ENCODE measurements at places on chromosomes 6 and 20.

DNA sequence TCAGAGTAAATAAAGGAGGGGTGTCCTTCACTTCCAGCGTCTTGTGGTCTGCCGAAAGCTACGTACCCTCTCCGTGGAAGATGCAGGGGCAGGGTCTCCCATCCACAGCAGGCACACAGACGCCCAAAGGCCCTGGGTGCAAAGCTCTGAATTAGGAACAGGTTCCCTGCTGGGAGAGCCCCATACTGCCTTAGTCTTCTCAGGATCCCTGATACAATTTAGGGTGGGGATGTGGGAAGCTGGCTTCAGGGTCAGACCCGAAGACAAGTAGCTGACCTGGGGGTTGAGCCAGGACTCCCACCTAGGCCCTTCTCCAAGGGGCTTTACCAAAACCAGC, 74.1 kb downstream of the TTLL2 start:
- no peak for DNase-seq

- no peak for DNase-seq
These were observed 787 bp upstream of the CARMIL1 start for GRCh38 chr6:25278261-25278913.

- DNase-seq = no peak
These were observed 118.2 kb downstream of the TENT5A start for GRCh38 chr6:81634155-81634880.

DNA sequence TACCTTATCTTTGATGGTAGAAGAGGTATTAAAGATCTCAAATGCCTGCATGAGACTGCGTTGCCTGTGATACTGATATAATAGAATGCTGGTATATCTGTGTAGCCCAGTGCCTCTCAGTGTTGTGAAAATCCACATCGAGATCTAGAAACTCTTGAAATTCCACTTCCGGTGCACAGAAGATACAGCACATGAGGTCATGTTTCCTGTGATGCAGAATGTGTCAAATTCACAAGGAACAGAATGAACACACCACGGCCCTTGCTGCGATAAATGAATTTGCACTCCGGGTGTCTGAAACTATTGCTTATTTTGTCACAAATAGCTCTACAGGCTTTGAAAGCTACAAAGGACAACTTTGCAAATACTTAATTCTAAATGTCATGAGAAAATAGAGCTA, 687.9 kb upstream of the AGPAT4 start:
- DNase-seq = no peak

- DNase-seq = no peak
These were observed 793 bp downstream of the GMPR start for GRCh38 chr6:16238963-16239797.

- no peak for DNase-seq
These were observed 32.3 kb upstream of the CNKSR3 start for GRCh38 chr6:154542747-154543146.

GRCh38 chr6:163332575-163332974, 81.9 kb upstream of the QKI start:
- no peak for DNase-seq

DNA sequence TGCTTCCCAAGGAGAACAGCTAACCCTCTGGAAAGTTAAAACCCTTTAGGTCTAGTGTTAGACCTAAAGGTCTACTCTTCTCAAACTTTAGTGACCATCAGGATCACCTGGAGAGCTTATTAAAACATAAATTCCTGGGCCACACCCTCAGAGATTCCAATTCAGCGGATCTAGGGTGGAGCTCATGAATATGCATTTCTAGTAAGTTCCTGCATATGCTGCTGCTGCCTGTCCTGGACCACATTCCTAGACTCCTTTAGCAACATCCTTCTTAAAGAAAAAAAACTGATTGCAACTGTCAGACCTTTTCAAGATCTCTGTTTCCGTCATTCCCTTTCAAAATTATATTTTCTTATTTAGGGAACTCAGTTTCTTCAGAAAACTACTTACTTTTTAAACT, 31.2 kb downstream of the SNAP25 start:
- DNase-seq = no peak

GRCh38 chr6:88650029-88650619, 313.3 kb downstream of the RNGTT start:
- no peak for DNase-seq

DNA sequence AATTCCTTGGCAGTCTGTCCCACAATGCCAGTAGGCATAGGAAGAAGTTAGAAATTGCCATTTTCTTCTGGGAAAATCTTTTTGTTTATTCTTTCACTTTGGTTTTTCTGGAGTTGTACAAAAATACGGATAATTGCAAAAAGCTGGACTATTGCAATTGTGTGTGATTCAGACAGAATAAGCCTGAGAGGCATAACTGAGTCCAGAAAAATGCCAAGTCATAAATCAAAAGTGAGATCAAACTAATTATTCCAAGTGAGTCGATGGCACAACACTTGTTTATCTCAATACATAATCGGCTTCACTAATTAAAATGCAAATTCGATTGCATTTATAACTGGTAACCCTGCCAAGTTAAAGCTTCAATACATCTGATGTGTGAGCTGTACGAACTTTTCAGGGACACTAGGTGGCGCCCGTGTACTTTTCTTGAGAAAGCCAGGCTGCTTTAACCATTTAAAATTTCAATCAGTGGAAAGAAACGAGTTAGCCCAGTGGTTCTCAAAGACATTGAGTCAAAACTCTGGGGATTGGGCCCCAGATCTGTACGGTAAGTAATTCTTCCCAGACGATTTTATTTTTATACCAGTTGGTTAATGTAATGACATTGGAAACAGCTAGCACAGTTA, 102.6 kb downstream of the LAMP5 start:
- peak; percentile 42 for DNase-seq

DNA sequence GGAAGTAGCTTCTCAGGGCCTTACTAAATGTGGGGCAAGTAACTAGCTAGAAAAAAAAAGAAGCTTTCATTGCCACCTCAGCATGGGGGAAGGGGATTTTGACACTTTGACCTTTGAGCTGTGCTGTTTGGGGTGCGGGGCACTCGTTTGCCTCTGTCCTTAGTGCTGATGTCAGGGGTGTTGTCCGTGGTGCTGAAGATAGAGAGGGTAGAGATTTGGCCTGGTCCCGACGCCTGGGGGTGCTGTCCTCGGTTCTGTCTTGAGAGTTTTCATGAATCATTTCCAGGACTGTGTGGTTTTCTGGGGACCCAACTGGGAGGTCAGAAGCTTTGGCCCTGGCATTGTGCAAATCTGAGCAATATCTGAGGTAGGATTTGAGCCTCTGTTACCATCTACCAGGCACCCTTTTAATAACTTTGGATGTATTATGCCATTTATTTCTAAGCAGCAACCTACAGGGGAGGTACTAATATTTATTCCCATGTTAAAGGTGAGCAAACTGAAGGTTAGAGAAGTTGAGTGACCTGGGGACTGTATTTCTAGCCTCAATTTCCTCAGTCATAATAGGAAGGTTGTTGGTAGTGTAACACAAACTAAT, 78.0 kb downstream of the DLGAP4 start:
- no peak for DNase-seq

DNA sequence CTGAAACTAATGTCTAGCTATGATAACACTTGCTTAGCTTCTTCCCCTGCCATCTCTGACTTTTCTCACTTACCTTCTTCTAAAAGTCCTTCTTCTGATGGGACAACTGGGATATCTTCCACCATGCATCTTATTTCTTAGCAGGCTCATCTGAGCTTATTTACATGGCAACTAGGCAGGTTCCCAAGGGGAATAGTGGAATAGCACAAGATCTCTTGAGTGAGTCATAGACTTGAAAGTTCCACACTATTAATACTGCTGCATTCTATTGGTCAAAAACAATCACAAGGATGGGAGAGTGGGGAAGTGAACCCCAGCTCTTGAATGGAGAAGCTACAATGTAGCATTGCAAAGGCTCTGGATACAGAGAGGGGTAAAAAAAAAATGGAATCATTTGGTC, 142.1 kb downstream of the HAO1 start:
- DNase-seq = no peak

DNA sequence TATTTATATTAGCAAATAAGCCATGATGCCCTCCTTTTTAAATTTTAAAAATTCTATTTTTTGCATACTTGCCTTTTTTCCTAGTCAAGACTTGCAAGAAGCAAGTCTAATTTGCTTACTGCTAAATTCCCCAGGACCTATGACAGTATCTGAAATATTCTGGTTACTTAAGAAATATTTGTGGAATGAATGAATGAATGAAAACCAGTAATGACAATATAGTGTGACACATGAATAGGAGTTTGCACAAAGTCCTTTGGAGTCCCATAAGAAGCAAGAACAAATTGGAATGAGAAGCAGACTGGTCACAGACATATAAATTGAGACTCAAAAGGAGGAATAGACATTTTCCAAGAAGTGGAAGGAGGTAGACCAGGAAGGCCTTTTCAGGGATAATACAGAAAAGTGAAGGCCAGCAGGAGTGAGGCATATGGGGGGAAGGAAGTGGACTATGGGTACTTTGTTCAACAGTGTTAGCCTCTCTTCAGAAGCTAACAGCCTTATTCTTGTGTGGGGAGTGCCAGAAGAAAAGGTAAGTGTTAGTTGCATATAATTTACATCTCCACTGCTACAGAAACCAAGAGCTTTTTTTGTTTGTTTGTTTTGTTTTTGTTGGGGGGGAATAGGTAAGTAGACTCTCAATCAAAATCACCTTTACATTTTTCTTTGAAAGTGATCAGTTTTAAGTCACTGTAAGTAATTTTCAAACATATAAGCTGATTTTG, 93.6 kb upstream of the FAM184A start:
- DNase-seq = no peak

GRCh38 chr6:157167837-157168236, 155.5 kb downstream of the TMEM242 start:
- no peak for DNase-seq

GRCh38 chr6:110178626-110179405, 654 bp downstream of the WASF1 start:
- DNase-seq = peak; percentile 48

GRCh38 chr6:156599978-156600590, 177.1 kb upstream of the ARID1B start:
- no peak for DNase-seq

DNA sequence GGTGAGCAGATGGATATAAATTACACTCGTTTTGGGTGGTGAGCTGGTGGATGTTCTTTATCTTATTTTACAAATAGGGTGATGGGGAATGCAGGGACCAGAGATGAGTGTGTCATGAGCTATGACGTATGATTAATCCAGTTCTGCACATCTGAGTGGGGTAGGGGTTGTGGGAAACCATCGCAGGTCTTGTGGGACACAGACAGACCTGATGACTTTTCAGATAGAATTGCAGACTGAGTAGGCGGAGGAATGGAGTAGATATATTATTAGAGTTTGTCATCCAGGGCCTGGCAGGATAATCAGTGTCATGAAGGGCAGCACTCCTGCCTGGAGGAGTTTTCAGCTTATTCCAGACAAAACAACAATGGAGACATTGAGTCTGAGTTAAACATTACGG, 12.9 kb upstream of the DSP start:
- no peak for DNase-seq

DNA sequence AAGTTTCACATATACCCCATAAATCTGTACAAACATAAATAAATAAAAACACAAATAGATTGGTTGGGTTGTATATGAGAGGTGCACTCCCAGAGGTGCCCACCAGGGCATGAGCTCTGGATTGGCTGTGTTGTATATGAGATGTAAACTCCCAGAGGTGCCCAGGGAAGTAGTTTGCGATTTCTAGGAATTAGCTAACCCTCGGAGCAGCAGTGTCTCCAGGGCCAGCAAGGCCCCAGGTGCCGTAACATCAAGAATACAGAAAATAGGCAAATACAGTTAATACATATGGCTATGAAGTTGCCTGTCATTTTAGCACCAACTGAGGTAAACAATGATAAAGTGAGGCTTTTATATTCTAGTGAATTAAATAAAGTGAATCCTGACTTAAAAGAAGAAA, 5.4 kb upstream of the GINM1 start:
- DNase-seq = no peak

GRCh38 chr6:68087399-68088133, 547.5 kb upstream of the ADGRB3 start:
- no peak for DNase-seq

DNA sequence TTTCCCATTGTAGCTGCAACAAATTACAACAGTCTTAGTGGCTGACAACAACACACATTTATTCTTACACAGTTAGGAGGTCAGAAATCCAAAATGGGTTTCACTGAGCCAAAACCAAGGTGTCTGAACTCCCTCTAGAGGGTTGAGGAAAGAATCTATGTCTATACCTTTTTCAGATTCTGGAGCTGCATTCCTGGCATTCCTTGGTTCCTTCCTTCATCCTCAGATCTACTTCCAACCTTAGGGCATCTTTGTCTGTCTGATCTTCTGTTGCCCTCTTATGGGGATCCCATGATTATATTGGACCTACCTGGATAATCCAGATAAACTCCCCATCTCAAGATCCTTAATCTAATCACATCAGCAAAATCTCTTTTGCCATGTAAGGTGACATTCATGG, 540.9 kb upstream of the MAP3K7 start:
- no peak for DNase-seq

GRCh38 chr6:81997090-81997926, 244.8 kb upstream of the TENT5A start:
- DNase-seq = no peak

- DNase-seq = no peak
These were observed 1.1 kb downstream of the SOD2 start for GRCh38 chr6:159691963-159692287.
